ENCODE measurements at places on chromosomes 7 and 10.
A peak's percentile ranks its signal among the peaks of the same experiment; 100 is the strongest.

- DNase-seq: no peak
Measured at GRCh38 chr7:121689749-121690148, 183.2 kb upstream of the PTPRZ1 start.

DNA sequence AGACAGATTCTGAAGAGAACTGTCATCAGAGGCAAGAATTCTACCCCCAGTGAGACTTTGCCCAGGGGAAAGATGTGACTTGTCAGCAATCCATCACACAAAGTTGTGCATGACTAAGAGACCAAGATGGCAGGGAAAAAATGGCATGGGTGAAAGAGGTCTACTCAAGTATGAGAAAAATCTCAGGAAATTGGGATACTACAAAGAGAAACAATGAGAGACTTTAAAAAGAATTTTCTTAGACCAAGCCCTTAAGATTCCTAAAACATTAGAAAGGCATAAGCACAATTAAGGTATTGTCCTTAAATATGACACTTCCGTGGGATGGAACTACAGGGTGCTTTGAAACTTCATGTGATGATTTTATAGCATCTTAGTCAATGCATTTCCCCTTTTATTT lies 45.6 kb upstream of the PDE1C start:
- DNase-seq: no peak

DNA sequence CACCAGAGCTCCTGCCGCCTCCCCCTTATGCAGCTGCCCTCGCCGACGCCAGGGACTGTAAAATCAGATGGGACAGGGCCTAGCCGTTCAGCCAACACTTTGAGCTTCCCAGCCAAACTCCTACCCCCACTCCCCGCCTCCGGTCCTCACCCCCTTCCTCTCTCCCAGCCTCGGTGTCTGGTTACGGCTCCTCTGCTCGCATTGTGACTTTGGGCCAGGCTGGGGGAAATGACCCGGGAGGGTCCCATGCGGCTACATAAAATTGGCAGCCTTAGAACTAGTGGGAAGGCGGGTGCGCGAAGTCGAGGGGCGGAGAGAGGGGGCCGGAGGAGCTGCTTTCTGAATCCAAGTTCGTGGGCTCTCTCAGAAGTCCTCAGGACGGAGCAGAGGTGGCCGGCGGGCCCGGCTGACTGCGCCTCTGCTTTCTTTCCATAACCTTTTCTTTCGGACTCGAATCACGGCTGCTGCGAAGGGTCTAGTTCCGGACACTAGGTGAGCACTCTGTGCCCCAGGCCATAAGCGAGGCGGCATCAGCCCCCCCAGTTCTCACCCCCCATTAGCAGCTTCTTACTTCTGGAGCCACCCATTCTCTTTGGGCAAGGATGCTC lies at the start of gene KAZALD1:
TSS of gene KAZALD1 (plus strand) at position 366 of the 608 bp plus-strand sequence. CDS start 604 bp downstream, outside the sequence.
- DNase-seq: peak; percentile 67

- no peak for DNase-seq
Measured at GRCh38 chr10:49647985-49648795, 31.3 kb upstream of the C10orf53 start.

DNA sequence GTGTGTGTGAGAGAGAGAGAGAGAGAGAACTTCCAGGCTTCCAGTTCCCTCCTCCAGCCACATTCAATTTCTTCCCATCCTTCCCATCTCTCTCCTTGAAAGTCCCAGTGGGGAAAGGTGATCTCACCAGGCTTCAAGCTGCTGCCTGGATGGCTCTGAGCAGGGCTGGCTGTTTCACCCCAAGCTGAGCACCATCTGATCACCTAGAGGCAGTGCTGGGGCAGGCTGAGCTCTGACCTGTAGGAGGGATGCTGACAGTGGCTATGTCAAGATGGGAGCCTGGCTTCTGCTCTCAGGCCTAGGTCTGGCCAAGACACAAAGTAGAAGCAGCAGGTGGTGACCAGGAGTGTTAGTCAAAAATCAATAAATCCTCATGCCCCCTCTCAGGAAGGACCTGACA lies 370.8 kb downstream of the PLXNA4 start:
- DNase-seq: no peak

DNA sequence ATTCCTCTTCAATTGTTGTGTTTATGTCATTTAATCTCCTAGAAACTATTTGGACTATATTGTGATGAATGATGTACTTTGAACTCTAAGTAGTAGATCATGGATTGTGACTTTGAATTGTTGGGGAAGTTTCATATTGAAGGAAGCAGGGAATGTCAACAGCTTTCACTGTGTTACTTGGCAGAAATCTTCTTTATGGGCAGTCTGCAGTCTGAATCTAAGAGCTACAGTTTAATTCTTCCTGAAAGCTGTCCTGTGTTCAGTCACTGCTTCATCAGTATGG lies 91.6 kb downstream of the PPP1R9A start:
- DNase-seq: no peak

DNA sequence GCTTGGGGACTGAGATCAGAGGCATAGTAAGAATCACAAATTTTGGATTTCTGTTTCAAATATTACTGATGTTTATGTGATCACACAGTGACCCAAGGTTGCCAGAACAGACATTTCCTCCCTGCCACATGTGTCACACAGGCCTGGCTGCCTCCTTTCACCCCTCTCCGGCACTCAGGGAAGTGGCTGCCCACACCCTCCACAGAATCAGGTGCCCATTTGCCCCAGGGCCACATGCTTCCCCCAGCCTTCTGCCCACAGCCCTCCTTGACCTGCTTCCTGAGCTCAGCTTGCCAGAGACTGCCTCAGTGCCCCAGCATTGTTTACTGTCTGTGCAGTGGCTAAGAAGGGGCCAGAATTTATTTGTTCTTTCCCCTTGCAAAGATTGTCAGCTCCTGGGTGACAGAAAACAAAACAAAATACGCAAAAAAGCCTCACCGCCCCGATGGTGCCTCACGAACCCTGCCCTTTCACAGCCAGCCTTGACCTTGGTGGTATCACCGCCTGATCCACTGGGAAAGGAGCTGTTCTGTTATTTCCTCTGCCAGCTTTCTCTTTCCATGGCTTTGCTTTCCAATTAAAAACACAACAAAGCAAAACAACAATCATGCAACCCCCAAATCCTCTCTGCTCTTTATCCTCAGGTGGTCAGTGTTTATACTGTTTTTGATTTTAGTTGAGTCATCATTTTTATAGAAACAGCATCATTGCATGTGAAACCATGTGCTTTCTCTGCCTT lies 52.8 kb downstream of the CHN2 start:
- no peak for DNase-seq

DNA sequence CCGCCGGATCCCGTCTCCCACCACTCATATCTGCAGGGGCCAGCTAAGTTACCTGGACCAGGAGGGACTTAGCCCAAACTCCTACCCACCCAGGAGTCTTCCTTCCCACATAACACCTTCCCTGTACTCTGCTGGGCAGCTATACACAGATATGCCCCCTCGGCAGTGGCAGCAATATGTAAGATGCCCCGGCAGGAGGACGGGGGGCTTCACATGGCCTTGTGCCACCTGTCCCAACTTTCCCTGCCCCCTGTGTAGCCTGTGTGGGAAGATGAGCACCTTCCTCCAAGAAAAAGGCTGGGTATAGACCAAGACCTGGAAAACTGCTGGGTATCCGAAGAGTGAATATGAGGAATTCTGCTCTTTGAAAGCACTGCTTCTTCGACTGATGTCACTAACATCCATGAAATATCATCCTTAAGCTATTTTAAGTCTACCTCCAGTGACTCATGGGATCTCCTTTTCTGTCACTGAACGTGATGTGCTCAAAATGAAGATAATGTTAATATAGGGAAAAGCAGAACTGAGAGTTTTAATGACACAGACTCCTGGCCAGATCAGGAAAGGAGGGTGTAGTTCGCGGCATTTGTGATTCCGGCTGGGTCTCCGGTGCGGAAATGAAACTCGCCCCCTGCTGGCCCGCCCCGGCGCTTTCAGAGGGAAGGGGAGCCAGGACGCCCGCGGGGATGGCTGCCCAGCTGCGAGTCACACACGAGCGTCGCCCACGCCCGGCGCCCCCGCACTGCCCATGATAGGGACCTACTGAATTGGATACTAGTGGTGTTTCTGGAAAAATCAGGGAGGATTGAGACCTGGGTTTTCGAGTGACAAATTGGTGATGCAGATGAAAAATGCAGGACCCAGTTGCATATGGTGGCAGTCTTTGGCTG lies 256.9 kb upstream of the NFE2L3 start:
- peak; percentile 87 for DNase-seq

DNA sequence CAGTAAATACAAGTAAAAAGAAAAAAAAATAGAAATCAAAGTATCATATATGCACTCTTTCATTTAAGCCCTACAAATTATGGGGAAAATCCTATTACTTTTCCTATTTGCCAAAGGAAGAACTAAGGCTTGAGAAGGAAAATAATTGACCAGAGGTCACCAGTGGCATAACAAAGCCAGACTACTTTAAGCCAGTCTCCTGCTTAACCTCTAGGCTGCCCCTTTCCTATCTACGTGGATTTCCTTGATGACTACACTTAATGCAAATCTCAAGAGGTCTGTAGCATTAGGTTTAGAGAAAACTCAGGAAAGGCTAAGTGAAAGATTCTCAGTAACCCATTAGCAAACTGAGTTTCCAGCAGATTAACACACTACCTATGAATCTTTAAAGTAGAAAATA lies 49.8 kb downstream of the TPK1 start:
- no peak for DNase-seq

DNA sequence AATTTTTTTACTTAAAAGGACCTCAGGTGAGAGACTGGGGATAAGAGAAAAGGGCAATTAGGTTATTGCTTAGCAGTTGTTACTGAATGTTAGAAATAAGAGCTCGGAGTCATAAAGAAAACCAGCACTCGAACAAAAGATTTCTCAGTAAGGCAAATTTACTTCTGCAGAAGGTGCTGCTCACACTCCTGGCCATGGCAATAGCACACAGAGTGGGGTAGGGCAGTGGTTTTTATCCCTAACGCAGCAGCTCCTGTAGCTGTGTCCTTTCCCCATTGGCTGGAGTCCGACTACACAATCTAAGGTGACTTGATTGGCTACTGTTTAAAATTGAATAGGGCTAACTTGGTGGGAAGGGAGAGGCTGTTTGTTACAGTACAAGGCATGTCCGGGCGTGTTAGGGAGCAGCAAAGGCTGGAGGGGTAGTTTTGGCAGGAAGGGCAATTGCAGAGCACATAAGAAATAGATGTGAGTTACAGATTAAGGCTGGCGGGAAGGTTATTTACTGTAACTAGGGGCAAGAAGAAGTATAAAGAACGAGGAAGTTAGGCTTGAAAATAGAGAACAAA lies 112.1 kb downstream of the AKR1D1 start:
- no peak for DNase-seq

DNA sequence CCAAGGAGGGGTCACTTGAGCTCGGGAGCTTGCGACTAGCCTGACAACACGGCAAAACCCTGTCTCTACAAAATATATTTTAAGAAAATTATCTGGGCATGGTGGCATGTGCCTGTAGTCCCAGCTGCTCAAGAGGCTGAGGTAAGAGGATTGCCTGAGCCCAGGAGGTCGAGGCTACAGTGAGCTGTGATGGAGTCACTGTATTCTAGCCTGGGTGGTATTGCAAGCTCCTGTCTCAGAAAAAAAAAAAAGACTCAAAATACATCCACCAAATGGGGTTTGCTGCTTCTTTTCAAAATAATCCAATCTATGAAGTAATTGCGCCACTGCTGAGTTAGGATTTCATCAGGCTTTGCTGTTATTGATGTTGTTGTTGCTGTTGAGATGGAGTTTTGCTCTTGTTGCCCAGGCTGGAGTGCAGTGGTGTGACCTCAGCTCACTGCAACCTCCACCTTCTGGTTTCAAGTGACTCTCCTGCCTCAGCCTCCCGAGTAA lies 11.1 kb upstream of the VIM start:
- DNase-seq: no peak

DNA sequence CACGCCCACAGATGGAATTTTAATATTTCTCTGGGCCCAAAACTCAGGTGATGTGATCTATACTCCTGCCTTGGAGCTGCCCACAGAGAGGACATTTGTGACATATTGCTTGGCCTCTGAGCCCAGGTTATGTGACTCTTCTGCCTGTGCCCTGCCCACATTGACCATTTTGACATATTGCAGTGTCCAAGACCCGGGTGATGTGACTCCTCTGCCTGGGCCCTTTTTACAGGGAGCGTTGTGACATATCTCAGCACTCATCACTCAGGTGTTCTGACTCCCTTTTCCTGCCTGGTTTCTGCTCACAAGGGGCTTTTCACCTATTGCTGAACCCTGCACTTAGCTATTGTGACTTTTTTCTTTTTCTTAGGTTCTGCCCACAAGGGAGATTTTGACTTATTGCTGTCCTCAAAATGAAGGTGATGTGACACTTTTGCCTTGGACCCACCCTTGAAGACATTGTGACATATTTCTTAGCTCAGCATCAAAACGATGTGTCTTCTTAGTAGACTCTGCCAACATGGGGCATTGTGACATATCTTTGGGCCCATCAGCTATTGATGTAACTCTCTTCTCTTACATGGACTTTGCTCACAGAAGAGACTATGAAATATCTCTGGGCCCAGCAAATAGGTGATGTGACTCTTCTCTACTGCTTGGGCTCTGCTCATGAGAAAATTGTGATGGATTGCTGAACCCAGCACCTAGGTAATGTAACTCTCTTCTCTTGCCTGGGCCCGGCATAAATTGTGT lies 11.0 kb upstream of the ZNF107 start:
- no peak for DNase-seq

DNA sequence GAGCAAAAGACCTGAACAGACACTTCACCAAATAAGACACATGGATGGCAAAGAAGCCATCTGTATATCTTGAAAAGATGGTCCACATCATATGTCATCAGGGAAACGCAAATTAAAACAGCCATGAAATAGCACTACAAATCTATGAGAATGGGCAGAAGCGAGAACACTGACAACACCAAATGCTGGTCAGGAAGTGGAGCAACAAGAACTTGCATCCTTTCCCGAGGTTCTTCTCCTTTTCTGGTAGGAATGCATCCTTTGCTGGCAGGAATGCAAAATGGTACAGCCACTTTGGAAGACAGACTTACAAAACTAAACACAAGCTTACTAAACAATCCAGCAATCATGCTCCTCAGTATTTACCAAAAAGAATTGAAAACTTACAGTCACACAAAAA lies 60.0 kb downstream of the PIK3AP1 start:
- no peak for DNase-seq

- no peak for DNase-seq
Measured at GRCh38 chr7:46776790-46777189, 805.1 kb downstream of the TNS3 start.

DNA sequence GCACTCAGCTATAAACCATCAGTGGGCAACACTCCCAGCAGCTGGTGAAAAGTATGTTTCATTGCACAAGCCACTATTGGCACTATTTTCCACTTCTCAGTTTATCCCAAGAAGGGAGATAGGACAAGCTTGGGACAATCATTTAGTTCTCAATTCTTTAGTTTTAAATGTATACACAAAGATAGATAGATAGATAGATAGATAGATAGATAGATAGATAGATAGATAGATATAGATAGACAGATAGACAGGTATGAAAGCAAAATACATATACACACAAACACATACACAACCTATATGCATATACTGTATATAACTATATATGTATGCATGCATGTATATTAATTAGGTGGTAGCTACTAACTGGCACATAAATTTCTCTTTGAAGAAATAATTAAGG lies 411.6 kb upstream of the KCND2 start:
- DNase-seq: no peak

GRCh38 chr10:470339-471003 lies 219.0 kb downstream of the DIP2C start:
- DNase-seq: no peak

DNA sequence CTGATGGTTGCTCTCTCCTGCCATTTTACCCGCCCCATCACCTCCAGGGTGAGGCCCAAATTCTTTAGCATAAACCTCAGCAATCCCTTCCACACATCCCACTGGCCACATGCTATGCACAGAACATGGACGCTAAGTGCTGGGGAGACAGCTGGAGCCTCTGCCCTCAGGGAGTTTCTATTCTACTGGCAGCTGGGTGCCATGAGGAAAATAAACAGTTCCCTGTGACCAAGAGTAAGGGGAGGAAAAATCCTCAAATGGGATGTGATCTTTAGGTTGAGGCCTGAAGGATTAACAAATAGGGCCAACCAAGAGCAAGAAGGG lies 1.2 kb downstream of the PARP12 start:
- no peak for DNase-seq
